ENCODE measurements at places on chromosomes 4 and X.

DNA sequence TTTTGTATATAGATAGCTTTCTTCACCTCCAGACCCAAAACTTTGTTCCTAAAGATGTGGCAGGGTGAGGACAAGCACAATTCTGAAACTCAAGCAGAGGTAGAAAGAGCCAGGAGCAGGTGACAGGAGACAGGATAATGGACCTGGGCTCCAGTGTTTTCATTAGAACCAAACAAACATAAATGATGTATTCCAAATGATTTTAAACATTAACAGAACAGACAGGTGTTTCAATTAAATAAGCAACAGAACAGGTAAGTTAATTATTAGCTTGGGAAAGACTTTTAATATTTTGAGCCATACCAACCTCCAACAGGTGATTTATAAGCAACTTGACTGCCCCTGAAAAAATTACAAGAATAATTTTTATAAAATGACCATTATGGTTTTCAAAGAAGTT is 459.4 kb upstream of the LCORL start:
- no peak for ATAC-seq

DNA sequence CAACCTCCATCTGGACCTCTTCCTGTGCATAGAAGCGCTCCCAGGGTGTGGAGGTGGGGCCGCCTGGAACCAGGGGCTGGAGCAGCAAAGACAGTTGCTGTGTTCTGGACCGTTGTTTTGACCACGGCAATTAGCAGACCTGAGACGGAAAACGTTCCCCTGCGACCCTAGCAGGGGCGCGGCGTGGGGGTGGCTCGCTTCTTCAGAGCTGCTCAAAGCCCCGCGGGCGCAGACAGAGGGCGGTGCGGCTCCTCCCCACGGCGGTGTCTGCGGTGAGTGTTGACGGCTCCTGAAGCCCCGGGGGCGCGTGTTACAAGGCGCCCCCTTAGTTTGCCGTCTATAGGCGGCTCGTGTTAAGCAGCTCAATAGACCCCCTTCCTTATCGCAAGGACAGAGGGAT is 79.2 kb downstream of the TRIML1 start:
- no peak for ATAC-seq

DNA sequence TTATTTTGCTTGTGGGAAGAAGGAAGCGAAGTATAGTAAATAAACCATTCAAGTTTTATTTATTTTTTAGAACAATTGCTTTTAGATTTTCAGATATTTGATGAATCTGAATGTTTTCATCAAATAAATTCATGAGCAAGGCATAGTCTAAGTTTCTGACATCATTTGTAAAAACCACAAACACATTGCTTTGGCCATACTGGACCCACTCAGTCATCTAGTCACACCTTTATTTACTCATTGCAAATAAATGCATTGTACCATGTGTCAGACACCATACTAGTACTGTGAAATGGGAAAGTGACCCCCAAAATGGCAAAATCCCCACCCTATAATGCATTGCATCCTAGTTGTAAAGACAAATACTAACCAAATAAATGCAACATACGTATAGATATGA is 449.1 kb upstream of the SMIM31 start:
- ATAC-seq = no peak

DNA sequence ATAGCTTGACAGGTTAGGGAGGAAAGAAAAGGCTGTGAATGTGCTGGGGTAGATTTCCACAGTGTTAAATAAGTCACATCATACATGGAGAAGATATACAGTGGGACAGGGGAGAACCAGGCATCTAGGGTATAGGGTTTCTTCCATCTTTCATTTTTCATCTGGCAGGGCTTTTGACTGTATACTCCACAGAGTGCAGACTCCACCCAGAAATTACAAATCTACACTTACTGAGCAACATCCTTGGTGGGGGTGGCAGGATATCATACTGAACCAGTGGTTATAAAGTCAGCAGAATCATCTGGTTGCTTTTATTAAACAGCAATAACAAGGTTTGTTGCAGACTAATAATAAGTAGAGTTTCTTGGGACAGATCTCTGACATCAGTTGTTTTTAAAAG is 154.2 kb downstream of the NPNT start:
- no peak for ATAC-seq

DNA sequence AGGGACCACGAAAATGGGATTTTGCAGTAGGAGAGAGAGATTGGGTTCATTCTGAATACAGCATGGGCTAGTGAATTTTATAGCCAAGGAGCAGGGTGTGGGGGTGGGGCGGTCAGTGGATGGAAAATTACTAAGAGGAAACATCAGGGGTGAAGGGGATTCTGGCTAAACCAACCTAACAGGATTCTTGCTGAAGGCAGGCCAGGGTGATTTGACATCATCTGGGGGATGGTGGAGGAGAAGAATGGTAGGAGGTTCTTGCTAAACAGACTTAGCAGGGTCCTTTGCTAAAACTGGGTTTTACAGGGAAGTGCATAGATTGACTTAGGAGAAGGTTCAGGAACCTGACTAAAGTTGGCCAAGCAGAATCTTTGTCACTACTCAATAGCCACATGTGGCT is 91.9 kb downstream of the DNAAF6 start:
- no peak for ATAC-seq

DNA sequence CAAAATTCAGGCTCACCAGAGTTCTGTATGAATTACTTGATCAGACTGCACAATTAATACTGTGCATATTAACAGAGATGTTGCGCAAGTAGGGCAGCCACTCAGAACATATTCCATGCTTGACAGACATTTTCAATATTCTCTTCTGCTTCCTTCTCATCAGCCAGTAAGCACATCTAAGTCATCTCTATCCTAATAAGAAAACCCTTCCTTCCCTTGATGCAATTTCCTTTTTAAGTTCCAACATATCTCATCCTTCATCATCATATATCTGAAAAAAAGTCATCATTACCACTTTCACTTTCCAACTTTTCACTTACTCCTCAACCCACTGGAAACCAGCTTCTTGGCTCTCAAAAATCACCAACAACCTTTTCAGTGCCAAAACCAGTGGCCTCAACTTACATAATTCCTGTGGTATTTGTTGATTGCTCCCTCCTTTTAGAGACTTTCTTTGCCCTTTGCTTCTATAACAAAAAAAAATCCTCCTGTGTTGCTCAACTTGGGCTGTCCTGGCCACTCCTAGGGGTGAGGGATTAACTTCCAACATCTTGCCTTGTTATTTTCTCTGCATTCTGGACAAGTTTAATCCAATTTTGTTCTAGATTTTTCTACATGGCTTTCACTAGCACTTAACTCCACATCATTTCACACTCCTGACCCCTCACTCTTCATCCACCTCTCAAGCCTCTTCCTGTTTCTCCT is 14.1 kb downstream of the MBNL3 start:
- no peak for ATAC-seq

DNA sequence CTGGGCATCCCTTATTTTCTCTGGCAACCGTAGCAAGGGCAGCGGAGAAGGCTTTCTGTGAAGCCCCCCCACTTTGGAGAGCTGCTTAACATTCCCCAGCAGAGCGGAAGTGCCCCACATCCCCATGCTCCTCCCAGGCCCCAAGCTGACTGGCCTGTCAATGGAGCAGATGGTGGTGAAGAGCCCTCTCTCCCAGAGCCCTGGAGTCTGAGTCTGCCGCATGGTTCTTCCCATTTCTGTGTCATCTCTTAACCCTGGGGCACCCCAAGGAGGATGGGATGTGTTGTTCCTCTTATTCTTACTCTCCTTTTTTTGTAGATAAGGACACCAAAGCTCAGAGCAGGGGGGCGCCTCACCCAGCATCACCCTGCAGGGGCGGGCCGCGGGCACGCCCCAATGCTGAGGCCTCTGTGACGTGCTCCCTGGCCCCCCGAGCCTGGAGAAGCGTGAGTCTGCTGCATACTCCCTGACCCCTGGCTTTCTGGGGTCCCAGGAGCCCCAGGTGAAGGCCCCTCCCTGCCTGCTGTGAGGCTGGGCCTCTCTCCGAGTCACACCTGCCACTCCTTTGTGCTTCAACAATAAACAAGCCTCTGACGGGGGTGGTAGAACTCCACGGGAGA is 35.9 kb downstream of the ADRA2C start:
- ATAC-seq = no peak

DNA sequence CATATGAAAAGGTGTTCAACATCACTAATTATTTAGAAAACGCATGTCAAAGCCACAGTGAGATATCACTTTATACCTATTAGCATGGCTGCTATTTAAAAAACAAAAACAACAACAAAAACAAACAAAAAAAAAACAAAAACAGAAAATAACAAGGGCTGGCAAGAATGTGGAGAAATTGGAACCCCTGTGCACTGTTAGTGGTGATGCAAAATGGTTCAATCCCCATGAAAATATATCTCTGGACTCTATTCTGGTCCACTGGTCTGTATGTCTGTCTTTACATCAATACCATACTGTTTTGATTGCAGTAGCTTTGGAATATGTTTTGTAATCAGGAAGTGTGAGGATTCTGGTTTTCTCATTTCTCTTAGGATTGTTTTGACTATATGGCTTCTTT is 43.6 kb upstream of the SPP1 start:
- no peak for ATAC-seq

Data from stimulated activated memory B cell treated with anti-CD40 and anti-IgM and Interleukin-4, amounts not matched to agents 10 μg/mL and 1 μg/mL and 100 μg/mL, for 72 hours (primary cell).